ENCODE measurements at places on chromosomes 11 and 22.

- peak; percentile 67 for DNase-seq
- H3K4me3 ChIP-seq = no peak overlapping the region
These were observed 42.5 kb downstream of the LARGE2 start for GRCh38 chr11:45964911-45965389.

GRCh38 chr11:95948637-95949036 lies 24.7 kb upstream of the MTMR2 start:
- no peaks in the 10 kb centered on the region for H3K36me3 ChIP-seq
- no peak for DNase-seq
- no peak overlapping the region for H3K4me3 ChIP-seq
- no peak overlapping the region for H3K27ac ChIP-seq
- no peaks in the 10 kb centered on the region for H3K27me3 ChIP-seq

DNA sequence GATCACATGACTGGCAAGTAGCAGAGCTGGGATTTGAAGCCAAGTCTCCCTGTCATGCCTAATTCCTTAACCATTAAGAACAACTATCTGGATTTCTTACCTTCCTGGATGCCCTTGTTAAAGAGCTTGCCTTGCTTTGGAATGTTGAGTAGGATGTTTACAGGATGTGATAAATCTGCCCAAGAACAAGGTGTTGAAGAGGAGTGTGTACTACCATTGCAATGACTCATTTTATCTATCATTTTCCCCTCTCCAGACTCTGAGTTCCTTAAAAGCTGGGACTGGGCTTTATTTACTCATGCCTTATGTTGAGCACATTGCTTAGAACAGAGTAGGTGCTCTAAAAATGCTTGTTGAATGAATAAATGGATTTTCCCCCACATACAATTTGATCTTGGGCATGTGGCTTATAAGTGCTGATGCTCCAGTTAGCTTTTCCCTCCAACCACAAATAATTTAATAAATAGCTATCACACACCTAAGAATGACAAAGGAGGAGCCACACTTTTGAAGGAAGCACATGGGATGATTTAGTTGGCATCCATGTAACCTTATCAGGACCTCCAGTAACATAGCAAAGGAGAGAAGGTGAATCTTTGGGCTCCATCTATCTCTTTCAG lies 268.6 kb upstream of the SESN3 start:
- H3K4me3 ChIP-seq = no peak overlapping the region
- no peak for DNase-seq
- H3K27ac ChIP-seq = no peak overlapping the region
- no peaks in the 10 kb centered on the region for H3K27me3 ChIP-seq

DNA sequence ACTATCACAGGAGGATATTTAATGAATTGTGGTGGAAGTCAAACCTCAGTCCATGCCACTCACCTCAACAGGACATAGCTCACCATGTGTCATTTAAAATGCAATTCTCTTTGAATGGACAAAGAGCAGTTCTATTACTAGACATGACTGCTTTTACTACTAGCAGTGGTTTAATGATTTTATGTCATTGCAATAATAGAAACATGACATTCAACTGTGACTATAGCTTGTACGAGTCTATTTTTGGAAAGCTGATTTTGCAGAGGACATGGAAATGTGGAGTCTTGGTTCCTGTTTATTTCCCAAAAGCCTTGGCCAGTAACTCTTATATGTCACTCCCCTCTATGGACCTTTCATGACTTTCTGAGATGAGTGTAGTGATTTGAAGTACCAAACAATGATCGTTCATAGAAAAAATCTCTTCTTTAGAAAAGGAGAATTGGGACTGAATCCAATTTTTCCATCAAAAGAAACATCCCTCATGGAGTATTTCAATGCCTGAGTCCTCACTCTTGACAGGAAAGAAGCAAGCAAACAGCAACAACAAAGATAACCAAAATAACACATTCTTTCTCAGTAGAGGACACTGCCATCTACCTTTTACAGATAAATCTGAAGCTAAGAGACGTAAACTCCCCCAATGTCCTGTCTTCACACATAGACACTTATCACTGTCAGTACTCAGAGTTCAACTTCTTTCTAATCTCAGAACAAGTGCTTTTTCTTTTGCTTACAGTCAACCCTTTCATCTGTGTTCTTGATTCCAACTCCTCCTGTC lies 233.4 kb downstream of the LRRC4C start:
- H3K36me3 ChIP-seq = no peaks in the 10 kb centered on the region
- DNase-seq = no peak
- no peaks in the 10 kb centered on the region for H3K27me3 ChIP-seq

GRCh38 chr11:63480039-63480438 lies 10.9 kb downstream of the PLAAT5 start:
- no peak overlapping the region for H3K4me3 ChIP-seq
- peaks cover 2% of the 10 kb centered on the region for H3K4me1 ChIP-seq
- no peaks in the 10 kb centered on the region for H3K27me3 ChIP-seq

- H3K36me3 ChIP-seq = no peaks in the 10 kb centered on the region
- H3K27ac ChIP-seq = no peak overlapping the region
- no peaks in the 10 kb centered on the region for H3K27me3 ChIP-seq
These were observed 117.1 kb downstream of the JRKL start for GRCh38 chr11:96506953-96507354.

- H3K27ac ChIP-seq = no peak overlapping the region
- H3K36me3 ChIP-seq = no peaks in the 10 kb centered on the region
- no peak for DNase-seq
- no peaks in the 10 kb centered on the region for H3K4me1 ChIP-seq
- H3K27me3 ChIP-seq = no peaks in the 10 kb centered on the region
These were observed 8.0 kb downstream of the TTC17 start for GRCh38 chr11:43366677-43367076.

DNA sequence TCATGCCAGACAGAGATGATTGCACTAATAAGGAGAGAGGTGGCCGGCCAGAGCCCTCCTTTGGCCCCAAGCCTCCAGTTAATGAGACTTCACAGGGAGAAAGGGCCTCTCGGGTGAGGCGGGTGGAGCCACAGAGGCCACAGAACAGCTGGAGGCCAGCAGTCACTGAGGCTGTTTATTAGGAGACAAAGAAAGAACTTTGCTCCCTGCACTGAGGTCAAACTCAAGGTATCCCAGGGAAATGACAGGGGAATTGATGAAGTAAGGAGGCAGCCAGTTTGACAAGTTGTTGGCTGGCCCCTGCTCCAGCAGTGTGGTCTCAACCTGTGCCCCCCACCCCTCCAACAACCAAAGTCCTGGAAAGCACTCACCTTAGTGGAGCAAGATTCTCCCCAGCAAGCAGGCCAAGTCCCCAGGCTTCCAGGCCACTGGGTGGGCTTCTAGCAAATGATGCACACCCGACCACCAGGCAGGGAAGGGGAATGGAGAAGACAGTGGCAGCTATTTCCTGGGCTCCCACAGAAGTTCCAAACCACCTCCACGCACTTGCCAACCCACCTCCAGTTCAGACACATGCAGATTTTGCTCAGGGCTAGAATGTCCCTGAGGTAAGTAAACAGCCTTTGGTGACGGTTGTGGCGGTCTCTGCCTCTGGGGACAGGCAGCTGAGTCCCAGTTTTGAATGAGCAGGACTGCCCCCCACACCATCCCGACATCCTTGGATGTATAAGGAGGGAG lies 53.2 kb downstream of the RPUSD4 start:
- peaks cover 13% of the 10 kb centered on the region for H3K4me1 ChIP-seq
- no peaks in the 10 kb centered on the region for H3K36me3 ChIP-seq
- H3K27me3 ChIP-seq = no peaks in the 10 kb centered on the region
- no peak for DNase-seq
- no peak overlapping the region for H3K27ac ChIP-seq

- H3K27ac ChIP-seq = no peak overlapping the region
- DNase-seq = no peak
- H3K36me3 ChIP-seq = no peaks in the 10 kb centered on the region
- H3K27me3 ChIP-seq = no peaks in the 10 kb centered on the region
These were observed 469.8 kb downstream of the BRD1 start for GRCh38 chr22:49357661-49358440.

- H3K36me3 ChIP-seq = no peaks in the 10 kb centered on the region
- H3K4me3 ChIP-seq = no peak overlapping the region
- H3K27ac ChIP-seq = no peak overlapping the region
- no peaks in the 10 kb centered on the region for H3K27me3 ChIP-seq
These were observed 17.1 kb downstream of the YPEL1 start for GRCh38 chr22:21718499-21718898.

DNA sequence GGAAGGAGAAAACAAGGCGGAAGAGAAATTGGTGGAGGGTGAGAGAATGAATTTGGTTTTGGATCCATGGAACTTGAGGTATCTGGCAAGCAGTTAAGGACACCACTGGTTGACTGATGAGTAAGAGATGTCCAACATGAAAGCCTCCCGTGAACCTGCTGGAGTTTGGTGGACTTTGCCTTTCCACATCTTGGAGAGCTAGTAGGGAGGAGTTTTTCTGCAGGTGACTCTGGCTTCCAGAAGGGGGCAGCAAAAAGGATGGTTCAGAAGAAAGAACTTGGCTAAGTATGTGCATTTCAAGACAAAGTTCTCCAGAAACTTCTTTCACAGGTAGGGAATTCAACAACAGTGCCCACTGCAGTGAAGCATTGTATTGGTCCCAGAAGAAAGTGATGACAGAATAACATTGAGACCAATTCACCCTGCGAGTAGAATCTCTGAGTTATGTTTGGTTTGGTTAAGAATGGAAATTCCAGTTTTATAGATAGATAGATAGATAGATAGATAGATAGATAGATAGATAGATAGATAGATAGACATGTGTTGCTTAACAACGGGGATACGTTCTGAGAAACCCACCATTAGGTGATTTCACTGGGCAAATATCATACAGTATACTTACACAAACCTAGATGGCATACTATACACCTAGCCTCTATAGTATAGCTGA lies 28.5 kb downstream of the DCDC1 start:
- H3K36me3 ChIP-seq = no peaks in the 10 kb centered on the region
- H3K4me1 ChIP-seq = no peaks in the 10 kb centered on the region
- no peaks in the 10 kb centered on the region for H3K27me3 ChIP-seq
- peak; percentile 39 for DNase-seq
- no peak overlapping the region for H3K27ac ChIP-seq
- H3K4me3 ChIP-seq = no peak overlapping the region

DNA sequence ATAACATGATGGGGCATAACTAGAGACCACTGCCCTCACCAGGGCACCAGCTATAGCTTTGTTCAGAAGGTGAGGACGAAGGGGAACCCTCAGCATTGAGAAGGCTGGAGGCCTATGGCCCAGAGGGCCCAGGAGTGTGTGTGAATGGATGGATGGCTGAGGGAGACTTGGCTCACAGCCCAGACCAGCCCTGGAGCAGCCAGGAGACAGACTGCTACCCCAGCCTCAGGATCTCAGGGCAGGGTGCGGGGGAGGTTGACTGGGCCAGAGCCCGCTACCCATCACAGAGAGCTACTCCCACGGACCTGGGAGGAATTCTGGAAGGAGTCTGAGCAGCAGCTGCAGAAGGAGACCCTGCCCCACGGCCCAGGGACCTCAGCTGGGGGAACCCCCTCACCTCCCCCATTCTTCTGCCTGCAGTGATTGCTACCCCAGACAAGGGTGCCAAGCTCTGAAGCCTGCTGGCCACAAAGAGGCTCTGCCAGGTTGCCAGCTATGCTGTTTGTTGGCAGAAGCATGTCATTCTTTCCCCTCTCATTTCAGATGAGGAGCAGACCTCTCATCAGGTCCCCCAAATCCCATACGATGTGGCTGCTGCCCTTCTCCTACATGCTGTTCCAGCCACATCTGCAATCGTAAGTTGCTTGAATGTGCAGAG lies 5.4 kb upstream of the CSDC2 start:
- H3K36me3 ChIP-seq = no peaks in the 10 kb centered on the region
- no peak overlapping the region for H3K4me3 ChIP-seq
- no peaks in the 10 kb centered on the region for H3K27me3 ChIP-seq
- H3K27ac ChIP-seq = no peak overlapping the region

- H3K4me1 ChIP-seq = no peaks in the 10 kb centered on the region
- H3K36me3 ChIP-seq = no peaks in the 10 kb centered on the region
- no peak for DNase-seq
- no peaks in the 10 kb centered on the region for H3K27me3 ChIP-seq
- H3K27ac ChIP-seq = no peak overlapping the region
- no peak overlapping the region for H3K4me3 ChIP-seq
These were observed 296.2 kb downstream of the NTM start for GRCh38 chr11:131666617-131667016.

DNA sequence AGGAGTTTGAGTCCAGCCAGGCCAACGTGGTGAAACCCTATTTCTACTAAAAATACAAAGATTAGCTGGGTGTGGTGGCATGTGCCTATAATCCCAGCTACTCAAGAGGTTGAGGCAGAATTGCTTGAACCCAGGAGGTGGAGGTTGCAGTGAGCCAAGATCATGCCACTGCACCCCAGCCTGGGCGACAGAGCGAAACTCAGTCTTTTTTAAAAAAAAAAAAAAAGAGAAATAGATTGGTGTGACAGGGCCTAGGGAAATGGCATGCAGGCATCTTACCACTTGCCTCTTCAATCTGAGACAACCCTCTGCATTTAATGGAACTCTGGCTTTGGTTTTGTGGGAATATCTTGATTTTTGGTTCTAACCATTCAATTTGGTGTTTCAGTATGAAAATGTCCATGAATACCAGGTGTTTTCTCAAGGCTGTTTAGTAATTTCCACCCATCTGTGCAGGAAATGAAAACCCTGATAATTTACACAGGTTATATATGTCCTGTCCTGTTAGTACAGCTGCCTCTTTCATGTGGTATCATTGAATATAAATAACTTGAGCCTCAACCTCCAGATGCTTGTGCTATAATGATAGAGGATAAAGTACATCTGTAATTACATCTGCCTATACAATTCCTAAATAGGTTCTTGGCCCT lies 8.4 kb downstream of the XBP1 start:
- no peak overlapping the region for H3K4me3 ChIP-seq
- no peak overlapping the region for H3K27ac ChIP-seq
- DNase-seq = no peak
- no peaks in the 10 kb centered on the region for H3K4me1 ChIP-seq

DNA sequence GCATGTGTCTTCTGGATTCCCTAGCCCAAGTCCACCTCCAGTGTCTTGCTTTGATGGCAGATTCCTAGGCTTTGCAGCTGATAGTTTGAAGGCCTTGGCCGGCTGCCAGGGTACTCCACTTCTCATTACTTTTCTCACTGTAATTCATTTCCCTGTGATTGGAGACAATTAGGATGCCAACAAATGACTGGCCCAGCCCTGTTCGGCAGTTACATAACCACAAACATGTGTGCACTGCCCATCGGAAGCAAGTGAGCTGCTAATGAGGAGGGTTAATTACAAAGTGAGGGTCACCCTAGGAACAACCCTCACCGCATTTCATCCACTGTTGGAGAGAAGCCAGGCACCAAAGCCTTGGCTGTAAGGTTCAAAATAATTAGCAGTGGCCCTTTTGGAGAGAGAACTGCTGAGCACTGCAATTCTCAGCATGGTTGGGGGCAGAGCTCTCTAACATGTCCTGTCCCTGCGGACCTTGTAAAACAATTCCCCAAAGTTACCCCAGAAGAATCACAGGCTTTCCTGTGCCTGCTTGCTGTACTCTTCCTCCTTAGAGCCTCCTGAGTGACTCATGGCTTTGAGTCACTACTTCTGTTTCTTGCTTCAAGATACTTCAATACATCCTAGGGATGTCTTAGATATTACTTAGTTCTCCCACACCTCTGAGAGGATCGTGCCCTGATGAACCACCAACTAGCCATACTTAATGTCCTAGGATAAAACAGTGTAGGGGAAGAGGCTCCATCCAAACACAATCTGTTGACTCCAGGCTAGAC lies 109.7 kb upstream of the GALNT18 start:
- no peaks in the 10 kb centered on the region for H3K27me3 ChIP-seq
- no peak overlapping the region for H3K4me3 ChIP-seq
- no peak for DNase-seq
